OCI-LY7 (cell line): ENCODE measurements at places on chromosomes 16 and 17.

GRCh38 chr17:66348584-66349165, 46.3 kb downstream of the PRKCA start:
- no peak for DNase-seq

GRCh38 chr16:66486773-66487579, 59.9 kb downstream of the BEAN1 start:
- DNase-seq = no peak

GRCh38 chr17:34199454-34199853, 55.6 kb upstream of the CCL2 start:
- DNase-seq = no peak

- DNase-seq = no peak
Observed at GRCh38 chr16:81624403-81624759, 154.7 kb upstream of the PLCG2 start.

DNA sequence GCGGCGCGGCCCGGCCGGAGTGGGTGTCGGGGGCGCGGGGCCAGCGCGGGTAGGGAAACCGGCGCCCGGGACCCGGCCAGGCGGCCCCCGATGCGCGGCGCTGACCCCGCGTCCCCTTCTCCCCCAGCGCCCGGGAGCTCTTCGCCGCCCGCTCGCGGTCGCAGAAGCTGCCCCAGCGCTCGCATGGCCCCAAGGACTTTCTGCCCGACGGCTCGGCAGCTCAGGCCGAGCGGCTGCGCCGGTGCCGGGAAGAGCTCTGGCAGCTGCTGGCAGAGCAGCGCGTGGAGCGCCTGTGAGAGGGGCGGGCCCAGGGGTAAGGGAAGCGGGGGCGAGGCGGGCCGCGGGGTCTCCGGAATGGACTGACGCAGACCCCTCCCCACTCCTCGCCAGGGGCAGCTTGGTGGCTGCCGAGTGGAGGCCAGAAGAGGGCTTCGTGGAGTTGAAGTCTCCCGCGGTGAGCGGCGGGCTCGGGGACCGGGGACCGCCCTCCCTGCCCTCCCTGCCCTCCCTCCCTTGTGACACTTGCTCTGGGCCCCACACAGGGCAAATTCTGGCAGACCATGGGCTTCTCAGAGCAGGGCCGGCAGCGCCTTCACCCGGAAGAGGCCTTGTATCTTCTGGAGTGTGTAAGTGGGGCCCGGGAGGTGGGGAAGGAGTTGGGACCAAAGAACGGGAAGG, 430 bp downstream of the TSEN54 start:
- peak; percentile 65 for DNase-seq
